Stimulated activated CD4-positive, alpha-beta T cell treated with anti-CD3 and anti-CD28 coated beads, Interleukin-15, amount 100 ng/mL, for 48 hours (primary cell): ENCODE measurements at places on chromosomes 2 and 18.

DNA sequence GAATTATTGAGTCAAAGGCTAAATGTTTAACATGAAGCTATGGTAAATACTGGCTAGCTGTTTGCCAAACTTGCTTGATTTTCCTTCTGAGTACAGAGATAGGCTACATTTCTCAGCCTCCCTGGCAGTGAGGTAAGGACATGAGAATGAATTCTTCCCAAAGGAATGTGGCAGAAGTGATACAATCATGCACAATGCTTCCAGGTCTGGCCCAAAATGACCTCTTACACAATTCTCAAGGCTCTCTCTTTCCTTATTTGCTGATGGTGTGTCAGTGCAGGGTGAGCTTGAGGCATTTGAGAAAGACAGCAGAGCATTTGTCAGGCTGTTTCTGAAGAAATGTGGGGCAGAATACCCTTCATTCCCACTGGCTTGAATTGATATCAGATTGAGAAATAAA is 95.6 kb upstream of the NABP1 start:
- DNase-seq: no peak

- DNase-seq: peak; percentile 30
Observed at GRCh38 chr2:237662671-237663093, 35.3 kb downstream of the LRRFIP1 start.

GRCh38 chr18:36354989-36355388 is 57.5 kb downstream of the FHOD3 start:
- DNase-seq: peak; percentile 2

- no peak for DNase-seq
Observed at GRCh38 chr18:56451188-56451587, 187.2 kb downstream of the TXNL1 start.

GRCh38 chr2:12173271-12173942 is 427.0 kb downstream of the LPIN1 start:
- no peak for DNase-seq

GRCh38 chr2:3725458-3726250 is 22.3 kb downstream of the DCDC2C start:
- DNase-seq: no peak

DNA sequence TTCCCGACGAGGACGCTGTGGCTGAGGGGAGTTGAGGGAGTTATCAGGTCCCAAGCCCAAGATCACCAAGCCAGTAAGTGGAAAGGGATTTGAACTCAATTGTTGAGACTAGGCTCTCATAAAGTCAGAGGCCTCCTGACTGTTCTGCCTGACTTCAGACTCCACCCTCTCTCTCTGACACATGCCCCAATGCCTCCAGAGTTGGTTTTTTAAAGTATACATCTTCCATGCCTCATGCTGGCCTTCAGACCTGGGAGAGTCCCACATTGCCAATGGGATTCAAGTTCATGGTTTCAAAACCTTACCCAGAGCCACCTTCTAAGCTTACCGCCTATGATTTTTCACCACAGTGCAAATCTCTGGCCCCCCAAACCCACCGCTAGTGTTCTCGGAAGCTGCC is 100.8 kb downstream of the RTN4 start:
- no peak for DNase-seq

- no peak for DNase-seq
Observed at GRCh38 chr2:50004667-50005066, 850.4 kb upstream of the FSHR start.

GRCh38 chr2:68328901-68329300 is 9.2 kb upstream of the CNRIP1 start:
- DNase-seq: no peak

DNA sequence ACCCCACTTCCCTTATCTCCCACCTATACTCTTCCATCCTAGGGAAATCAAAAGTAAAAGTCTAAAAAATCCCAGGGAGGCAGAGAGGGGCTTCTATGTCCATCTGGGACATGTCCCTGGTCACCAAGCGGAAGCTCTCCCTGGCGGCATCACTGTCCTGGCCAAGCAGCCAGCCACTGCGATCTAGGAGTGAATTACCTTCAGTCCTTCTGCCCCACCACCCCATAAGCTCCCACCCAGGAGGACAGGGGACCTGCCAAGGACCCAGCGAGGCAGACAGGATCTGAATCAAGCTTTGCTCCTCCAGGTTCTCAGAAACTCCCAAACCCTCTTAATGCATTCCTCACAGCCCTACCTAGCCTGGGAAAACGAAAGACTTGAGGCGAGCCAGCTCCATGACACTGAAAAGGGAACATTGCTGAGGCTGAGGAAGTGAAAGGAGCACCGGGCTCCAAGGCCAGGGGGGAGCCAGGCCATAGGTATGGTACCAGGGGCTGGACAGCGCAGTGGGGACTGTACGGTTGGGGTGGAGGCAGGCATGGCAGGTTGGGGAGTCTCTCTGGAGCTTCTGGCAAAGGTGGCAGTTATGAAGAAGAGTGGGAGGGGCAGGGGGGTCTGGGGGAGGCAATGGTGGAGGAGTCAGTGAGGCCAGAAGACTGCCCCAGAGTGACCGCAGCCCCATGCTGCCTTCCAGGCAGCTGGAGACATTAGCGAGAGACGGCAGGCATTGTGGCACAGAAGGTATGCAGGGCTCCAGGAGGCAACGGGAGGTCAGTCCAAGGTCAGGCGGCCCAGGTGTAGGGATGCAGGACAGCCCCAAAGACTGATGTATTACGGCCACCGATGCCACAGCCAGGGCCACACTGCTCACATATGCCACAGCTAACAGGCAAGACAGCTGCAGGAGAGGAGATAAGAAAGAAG is 2.7 kb upstream of the SLC23A3 start:
- no peak for DNase-seq

DNA sequence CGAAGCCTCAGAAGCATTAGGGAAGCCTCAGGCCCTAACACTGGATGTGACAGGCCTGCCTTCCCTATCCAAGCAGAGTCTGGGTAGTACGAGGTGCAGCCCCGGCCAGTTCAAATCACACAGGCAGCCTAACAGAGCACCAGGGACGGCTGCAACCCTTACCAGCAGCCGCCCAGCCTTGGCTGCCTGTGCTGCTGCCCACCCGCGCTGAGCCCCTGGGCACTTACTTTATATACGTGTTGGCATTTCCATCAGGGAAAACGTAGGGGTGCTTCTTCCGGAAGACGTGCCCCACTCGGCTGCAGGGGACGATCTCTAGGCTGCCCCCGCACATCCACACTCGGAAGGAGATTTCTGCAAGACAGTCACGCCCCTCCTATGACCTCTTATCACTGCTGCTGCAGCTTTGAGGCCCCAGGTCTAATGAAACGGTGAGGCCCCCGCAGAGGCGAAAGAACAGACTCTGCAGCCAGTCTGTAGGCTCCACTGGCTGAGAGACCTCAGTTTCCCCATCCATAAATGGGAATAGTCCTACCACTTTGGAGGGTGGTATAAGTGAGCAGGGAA is 124.7 kb upstream of the CAPN13 start:
- DNase-seq: no peak

DNA sequence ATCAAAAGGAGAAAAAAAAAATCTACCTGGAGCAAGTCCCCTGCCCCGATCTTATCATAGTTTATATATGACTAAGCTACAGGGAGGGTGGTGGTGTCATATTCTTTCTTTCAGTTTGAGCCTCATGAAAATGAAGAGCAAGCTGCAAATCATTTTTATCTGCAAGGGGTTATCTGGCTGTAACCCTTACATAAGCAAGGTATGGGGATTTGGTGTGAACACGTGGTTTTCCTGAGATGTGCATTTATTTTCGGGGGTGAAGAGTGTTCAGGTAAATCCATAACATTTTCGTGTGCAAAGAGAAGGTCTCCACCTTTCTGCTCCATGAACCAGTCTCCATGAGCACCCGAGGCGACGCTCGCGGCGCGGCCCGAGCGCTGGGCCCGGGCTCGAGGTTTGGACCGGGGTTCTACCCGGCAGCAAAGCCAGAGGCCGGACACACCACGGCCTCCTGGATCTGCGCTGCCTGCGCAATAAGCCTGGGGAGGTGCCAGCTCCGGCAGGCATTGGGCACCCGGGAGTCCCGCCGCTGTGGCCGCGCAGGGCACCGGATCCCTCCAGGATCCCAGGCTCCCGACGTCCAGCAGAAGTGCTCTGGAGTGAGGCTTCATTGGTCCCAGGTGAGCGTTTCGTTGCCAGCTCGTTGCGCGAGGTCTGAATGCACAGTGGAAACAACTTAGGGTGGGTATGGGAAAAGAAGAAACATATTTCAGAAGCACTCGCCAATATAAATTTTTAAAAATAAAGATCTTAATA is 36.1 kb upstream of the GPD2 start:
- no peak for DNase-seq

DNA sequence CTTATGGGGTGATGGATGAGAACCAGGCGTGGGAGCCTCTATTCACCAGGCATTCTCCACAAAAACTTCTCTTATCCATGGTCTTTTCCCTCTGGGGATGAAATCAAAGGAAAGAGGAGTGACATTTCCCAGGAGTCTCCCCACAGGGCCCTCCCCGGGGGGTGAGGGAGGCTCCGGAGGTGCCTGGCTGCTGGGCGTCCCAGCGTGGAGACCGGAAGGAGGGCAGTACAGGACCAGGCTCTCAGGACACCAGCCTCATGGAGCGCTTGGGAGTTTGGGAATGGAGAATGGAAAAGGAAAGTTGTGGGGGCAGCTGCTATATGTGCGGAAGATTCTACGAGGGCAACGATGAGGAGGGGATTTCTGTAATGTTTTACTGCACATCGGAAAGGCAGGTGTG is 22.1 kb downstream of the CIB4 start:
- no peak for DNase-seq

GRCh38 chr2:18301421-18302139 is 258.9 kb downstream of the RDH14 start:
- no peak for DNase-seq

- no peak for DNase-seq
Observed at GRCh38 chr2:18545384-18545783, 15.1 kb downstream of the RDH14 start.

DNA sequence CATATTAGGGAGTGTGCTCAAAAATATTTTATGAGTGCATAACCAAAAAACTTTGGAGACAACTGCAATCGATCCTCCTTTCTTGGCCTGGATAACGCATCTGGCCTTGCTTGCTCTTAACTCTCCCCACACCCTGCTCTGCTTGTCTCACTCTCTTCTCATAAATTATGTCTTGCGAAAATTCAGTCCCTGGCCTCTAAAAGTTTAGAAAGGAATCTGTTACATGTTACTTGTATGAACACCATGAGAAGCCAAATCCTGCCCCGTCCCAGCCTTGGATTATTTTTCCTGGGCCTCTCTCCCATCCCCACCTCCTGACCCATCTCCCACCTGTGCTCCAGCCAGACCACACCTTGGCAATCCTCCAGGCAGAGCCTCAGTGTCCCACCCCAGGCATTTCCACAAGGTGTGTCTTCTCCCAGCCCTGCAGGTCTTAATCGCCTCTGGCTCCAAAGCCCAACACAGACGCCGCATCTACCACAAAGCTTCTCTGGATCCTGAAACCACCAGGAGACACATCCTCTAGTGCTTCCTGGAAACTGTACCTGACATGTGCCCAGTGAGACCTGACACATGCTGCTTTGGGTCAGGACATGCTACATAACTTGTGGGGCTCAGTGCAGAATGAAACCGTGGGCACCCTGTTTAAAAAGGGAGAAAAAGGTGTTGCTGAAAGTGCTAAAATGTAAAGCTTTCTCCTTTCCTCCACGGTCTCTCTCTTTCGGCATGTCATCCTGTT is 99.6 kb upstream of the ST3GAL5 start:
- no peak for DNase-seq

GRCh38 chr2:31110431-31110830 is 27.8 kb downstream of the GALNT14 start:
- DNase-seq: no peak

DNA sequence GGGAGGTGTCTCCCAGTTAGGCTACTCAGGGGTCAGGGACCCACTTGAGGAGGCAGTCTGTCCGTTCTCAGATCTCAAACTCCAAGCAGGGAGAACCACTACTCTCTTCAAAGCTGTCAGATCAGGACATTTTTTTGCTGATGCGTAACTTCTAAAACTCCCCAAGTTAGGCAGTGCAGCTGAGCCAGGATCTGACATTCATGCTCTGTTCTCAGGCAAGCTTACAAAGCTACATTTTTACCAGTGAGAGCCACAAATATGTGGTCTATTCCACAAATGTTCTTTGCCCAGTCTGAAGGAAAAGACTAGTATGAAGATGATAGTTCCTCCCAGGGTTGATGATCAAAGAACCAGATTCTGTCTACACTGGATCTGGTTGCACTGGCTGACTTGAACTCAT is 184.1 kb downstream of the MTCL1 start:
- no peak for DNase-seq

DNA sequence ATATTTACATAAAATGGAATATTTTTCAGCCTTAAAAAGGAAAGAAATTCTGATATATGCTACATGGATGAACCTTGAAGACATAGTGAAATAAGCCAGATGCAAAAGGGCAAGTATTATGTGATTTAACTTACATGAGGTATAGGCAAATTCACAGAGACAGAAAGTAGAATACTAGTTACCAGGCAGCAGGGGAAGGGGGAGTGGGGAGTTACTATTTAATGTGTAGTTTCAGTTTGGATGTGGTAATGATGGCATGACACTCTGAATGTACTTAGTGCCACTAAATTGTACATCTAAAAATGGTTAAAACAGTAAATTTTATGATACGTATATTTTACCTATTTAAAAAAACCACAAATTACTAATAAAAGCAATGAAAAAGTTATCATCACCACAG is 12.1 kb downstream of the METTL4 start:
- DNase-seq: no peak

GRCh38 chr2:222025881-222026271 is 272.9 kb downstream of the PAX3 start:
- no peak for DNase-seq

DNA sequence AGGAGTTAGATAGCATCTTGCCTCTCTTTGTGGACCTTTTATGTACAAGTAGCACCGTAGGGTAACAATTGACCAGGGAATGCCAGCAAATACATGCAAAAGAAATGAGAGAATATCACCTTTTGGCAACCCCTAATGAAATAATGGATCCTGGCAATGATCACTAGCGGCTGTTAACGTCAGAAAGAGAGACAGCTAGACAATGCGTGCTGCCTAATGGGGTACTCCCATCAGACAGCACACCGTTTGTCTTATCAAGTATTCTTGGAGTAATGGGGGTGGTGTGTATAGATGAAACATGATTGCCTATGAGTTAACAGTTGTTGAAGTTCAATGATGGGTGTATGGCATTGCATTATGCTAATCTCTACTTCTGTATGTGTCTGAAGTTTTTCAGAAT is 1.6 kb downstream of the ELAC1 start:
- no peak for DNase-seq

GRCh38 chr2:203804764-203805485 is 62.6 kb upstream of the CTLA4 start:
- no peak for DNase-seq

DNA sequence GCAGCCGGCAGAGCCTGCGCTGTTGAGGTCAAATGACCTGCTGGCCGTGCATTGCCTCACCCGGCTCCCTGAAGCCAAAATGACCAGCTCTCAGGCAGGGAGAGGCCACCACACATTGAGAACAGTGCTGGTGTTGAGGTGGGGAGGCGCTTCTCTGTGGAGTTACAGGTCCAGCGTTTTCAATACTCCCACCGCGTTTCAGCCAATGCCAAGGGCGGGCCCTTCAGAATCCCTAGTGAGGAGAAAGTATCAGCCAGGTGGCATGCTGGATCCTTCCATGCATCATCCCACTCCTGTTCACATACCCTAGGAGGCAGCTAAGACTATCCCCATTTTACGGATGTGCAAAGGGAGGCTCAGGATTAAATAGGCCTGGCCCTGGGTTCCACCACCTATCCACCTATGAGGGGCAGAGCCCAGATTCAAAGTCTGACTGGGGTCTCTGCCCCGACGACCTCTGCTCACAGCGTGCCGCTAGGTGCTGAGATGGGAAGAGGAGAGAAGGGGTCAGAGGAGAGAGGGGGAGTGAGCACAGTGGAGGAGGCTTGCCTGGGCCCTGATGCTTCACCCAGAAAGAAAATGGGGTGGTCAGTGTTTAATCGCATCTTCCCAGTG is 137.6 kb upstream of the ID2 start:
- no peak for DNase-seq

- DNase-seq: no peak
Observed at GRCh38 chr2:82344670-82345069, 2040.1 kb upstream of the LRRTM1 start.
